ENCODE measurements at places on chromosomes 13 and 19.

DNA sequence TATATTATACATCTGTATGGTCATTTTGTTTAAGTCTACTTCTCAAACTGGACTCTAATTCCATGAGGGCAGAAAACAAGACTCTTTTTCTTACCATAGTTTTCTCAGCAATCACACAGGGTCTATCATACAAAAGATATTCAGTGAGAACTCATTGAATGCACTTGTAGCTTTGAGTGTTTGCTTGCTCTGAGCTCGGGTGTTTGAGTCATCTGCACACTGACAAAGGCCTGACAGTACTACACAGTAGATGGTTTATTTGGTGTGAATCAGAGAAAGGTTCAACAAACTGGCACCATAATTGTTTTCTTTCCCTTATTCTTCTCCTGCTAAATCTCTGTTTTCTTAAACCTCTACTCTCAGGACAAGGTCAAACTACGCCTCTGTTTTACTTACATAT lies 586.4 kb downstream of the LMO7 start:
- no peak for DNase-seq

- no peak for DNase-seq
Measured at GRCh38 chr19:33941133-33941532, 144.5 kb downstream of the KCTD15 start.

DNA sequence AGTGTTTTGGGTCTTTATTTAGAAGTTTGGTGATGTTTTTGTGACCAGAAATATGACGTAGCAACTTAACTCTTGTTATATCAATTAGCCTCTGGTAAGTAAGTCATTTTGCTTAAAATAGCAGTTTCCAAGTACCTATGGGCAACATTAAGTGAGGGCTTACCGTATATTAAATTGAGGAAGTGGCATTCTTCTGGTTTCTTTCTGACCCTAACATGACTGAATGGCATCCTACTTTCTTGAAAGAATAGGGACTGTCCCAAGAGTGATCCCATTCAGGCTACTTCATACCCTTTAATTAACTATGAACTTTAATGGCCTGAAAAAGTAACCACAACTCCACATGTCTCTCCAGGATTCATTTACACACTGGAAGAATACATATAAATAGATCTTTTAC lies 106.6 kb downstream of the MZT1 start:
- DNase-seq = no peak

- no peak for DNase-seq
Measured at GRCh38 chr19:718251-718951, 9.7 kb downstream of the PALM start.

- DNase-seq = no peak
Measured at GRCh38 chr19:4373601-4374497, 26.5 kb downstream of the SH3GL1 start.

- no peak for DNase-seq
Measured at GRCh38 chr19:8069096-8069973, 16.8 kb downstream of the CCL25 start.

DNA sequence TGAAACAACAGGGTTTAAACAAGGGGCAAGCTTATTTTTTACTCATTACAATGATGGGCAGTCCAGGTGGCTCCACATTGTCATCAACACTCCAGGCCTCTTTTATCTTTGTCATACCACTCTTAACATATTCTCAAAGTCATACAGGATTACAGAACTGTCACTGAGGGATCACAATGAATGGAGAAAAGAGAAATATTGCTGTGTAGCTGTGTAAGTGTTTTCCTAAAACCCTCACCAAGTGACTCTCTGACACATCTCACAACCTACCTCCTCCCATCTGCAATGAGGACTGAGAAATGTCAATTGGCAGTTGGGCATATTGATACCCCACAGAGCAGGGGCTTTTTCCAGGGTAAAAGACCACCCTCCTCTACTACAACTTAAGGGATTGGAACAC lies 562.1 kb downstream of the TBC1D4 start:
- DNase-seq = no peak

- no peak for DNase-seq
Measured at GRCh38 chr13:51804295-51805172, 571 bp upstream of the DHRS12 start.

- no peak for DNase-seq
Measured at GRCh38 chr13:40221460-40222201, 444.8 kb downstream of the FOXO1 start.

DNA sequence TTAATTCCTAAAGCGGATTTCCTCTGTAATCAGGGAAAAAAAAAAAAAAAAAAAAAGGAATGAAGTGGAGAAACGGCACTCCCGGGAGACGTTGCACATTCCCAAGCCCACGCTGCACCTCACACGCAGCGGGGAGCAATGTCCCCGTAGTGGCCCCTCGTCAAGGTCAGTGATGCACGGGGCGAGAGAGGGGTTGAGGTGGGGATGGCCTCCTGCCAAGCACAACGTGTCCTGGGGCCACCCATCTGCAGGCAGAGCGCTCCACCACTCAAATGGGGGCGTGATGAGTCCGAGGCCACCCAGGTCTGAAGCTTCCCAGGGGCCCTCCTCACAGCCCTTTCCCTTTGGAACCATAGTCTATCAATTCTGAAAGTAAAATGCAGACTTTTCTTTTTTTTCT lies 15.1 kb downstream of the PLK5 start:
- no peak for DNase-seq
